B cell (primary cell): ENCODE measurements at places on chromosomes 2 and 18. TPM values are rescaled to one million over a fixed set of nuclear protein-coding genes. Genes with fewer than 3 reads are reported as not detected.

Gene TUBA3E
- total RNA-seq: not detected in 2 replicates

Gene CD302
- 1.3 and 1.5 TPM in 2 replicates for total RNA-seq

Gene GAREM1
- not detected in 2 replicates for total RNA-seq

Gene ABCB11
- not detected in 2 replicates for total RNA-seq

Gene MEP1B
- total RNA-seq: not detected in 2 replicates

DNA sequence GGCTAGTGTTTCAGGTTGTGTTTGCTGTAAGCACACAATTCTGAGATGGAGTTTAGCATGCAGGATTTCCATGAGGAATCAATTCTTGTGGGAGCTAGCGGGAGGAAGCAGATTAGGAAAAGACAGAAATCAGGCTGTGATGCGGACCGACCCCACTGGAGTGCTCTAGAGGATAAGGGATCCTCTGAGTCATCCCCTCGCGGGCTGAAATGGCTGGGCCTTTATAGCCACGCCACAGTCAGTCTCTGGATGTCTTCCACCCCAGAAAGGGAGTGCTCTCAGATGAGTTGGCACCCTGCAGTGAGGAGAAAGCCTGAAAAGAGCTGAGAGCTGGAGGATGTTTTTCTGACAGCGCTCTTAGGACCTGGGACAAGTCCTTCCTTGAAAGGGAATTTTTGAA, 102.4 kb downstream of the GALNT3 start:
- H3K27ac ChIP-seq: no peak overlapping the region
- no peaks in the 10 kb centered on the region for H3K36me3 ChIP-seq
- H3K27me3 ChIP-seq: no peaks in the 10 kb centered on the region
- no peaks in the 10 kb centered on the region for H3K4me1 ChIP-seq
- no peak overlapping the region for H3K4me3 ChIP-seq
- DNase-seq: no peak

DNA sequence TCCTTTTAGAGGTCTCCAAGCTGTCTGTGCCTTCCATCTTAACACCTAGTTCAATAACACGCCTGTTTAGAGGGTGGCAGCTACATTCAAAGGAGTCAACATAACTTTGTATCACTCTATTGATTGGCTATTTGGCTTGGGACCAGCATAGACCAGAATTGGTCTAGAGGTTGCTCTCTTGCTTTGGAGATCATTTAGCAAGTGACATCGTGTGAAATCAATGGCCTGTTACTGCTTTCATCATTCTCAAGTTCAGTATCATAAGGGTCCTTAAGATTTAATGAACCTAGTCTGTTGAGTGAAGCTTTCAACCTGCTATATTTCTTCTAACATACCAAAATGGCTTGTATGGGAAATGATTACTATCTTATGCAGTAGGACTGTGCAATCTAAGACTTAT, 768.2 kb downstream of the NRXN1 start:
- no peak overlapping the region for H3K27ac ChIP-seq
- H3K27me3 ChIP-seq: no peaks in the 10 kb centered on the region
- no peaks in the 10 kb centered on the region for H3K4me1 ChIP-seq
- H3K36me3 ChIP-seq: no peaks in the 10 kb centered on the region
- DNase-seq: no peak
- no peak overlapping the region for H3K4me3 ChIP-seq

DNA sequence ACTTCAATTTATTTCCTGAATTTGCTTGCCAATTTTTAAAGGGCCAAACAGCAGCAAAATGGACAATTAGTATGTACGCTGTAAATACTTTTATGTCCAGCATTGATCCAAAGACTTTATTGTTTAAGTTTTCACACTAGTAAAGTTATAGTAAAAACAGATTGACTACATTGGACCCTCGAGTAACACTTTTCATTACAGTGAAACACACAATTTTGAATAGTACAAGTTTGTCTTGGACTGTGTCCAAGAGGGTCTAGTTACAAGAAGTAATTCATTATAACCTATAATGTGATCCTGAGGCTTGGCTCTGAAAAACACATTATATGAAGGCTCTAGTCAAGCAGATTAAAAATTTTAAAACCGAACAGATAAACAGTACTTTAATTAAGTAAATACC, 11.4 kb upstream of the RBBP8 start:
- no peak overlapping the region for H3K4me3 ChIP-seq
- no peak overlapping the region for H3K27ac ChIP-seq
- H3K36me3 ChIP-seq: no peaks in the 10 kb centered on the region
- H3K27me3 ChIP-seq: no peaks in the 10 kb centered on the region
- no peak for DNase-seq

DNA sequence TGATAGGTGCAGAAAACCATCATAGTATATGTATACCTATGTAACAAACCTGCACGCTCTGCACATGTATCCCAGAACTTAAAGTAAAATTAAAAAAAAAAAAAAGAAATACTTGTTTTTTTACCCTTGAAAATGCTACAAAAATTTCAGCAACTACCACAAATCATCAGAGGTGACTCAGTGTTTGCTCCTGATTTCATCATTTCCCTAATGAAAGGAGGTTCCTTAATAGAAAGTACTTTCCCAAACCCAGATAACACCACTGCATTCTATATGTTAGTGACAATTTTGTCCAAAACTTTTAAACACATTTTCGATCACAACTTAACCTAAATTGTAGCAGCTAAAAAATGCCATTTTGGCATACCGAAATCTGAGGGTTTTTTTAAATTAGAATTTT, 163.3 kb downstream of the SLC39A10 start:
- H3K27ac ChIP-seq: no peak overlapping the region
- no peaks in the 10 kb centered on the region for H3K27me3 ChIP-seq
- no peaks in the 10 kb centered on the region for H3K36me3 ChIP-seq
- no peaks in the 10 kb centered on the region for H3K4me1 ChIP-seq
- H3K4me3 ChIP-seq: no peak overlapping the region
- DNase-seq: no peak

DNA sequence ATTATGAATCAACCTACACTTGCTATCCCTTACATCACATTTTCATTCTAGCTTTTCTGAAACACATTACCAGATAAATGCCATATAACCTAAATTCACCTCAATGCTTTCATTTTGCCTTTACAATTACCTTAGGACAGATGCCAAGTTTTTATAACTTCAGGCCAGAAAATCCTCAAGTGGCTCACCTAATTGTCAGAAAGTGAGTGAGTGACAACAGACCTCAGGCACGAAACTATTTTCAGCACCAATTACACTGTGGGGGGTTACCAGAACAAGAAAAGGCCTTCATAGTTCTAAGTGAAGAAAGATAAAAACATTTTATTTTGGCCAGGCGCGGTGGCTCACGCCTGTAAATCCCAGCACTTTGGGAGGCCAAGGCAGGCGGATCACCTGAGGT, 52.3 kb upstream of the ST8SIA5 start:
- no peaks in the 10 kb centered on the region for H3K4me1 ChIP-seq
- H3K27me3 ChIP-seq: no peaks in the 10 kb centered on the region
- no peak overlapping the region for H3K4me3 ChIP-seq
- DNase-seq: no peak

DNA sequence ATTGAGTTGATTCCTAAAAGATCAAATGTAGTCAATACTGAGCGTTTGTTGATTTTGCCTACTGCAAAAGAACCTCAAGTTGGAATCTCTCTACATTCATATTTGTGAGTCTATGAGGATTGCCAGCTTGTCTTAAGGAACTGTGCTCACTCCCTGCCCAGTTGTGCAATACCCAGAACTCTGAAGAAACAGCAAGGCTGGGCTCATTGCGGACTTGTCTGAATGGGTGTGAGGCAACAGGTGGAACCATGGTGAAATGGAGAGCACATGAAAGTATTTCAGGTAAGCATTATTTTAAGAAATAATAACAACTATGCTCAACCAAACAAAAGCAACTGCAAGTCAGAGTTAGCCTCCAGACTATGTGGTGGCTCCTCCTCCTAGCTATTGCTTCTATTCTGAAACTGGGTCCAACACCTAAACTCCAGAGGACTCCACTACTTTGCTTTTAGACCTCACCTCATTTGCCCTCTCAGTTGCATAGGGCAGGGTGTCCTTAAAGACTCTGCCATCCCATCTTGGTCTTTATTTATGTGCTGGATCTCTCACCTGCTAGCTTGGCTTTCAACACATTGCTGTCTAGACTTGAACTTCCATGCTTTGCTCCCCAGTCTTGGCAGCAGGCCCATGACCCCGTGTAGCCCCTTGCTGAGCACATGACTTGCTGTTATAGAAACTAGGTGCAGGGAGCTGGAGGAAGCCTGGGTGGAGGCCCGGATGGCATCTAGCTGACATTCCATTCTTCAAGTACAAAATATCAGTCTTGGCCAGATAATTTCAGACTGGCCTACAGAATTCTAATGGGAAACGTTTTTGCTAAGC, 94.8 kb upstream of the ARL5A start:
- no peaks in the 10 kb centered on the region for H3K36me3 ChIP-seq
- H3K4me1 ChIP-seq: peaks cover 15% of the 10 kb centered on the region
- no peak for DNase-seq
- no peaks in the 10 kb centered on the region for H3K27me3 ChIP-seq
- no peak overlapping the region for H3K27ac ChIP-seq
- no peak overlapping the region for H3K4me3 ChIP-seq

DNA sequence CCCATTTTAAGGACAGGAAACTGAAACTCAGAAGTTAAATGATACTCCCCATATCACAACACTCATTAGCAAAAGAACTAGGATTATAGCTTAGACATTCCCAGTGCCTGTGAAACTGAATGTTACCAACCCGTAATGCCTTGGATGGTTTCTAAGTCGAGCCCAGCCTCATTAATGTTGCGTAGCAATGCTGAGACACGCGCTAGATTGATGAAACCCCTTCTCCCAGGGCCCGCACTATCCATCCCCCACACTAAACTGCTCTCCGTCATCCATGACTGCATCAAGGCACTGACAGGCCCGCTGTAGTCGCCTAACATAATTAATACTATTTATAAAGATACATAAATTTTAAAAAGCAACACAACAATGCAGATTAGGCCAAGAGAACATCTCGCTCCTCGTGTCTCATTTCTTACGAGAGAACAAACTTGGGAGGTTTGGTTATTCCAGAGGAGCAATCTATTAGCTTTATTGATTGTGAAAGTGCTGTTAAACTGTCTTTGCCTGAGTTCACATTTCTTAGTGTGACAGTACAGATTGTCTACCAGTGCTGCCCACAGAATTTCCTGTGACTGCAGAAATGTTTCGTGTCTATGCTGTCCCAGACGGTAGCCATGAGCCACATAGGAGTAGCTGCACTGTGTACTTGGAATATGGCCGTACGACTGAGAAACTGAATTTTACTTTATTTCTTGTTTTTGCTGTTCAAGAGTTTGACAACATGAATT, 312.2 kb upstream of the RAB12 start:
- H3K4me1 ChIP-seq: no peaks in the 10 kb centered on the region
- H3K27me3 ChIP-seq: no peaks in the 10 kb centered on the region
- no peak overlapping the region for H3K4me3 ChIP-seq
- no peaks in the 10 kb centered on the region for H3K36me3 ChIP-seq

- H3K27me3 ChIP-seq: no peaks in the 10 kb centered on the region
- no peaks in the 10 kb centered on the region for H3K36me3 ChIP-seq
- no peaks in the 10 kb centered on the region for H3K4me1 ChIP-seq
- no peak overlapping the region for H3K4me3 ChIP-seq
- H3K27ac ChIP-seq: no peak overlapping the region
These were observed 86.2 kb upstream of the RAB27B start for GRCh38 chr18:54742120-54742519.

GRCh38 chr18:10060841-10061240, 147.0 kb downstream of the VAPA start:
- peaks cover 10% of the 10 kb centered on the region for H3K4me1 ChIP-seq
- no peak overlapping the region for H3K4me3 ChIP-seq
- H3K36me3 ChIP-seq: no peaks in the 10 kb centered on the region
- no peak for DNase-seq

- H3K4me3 ChIP-seq: no peak within 1 kb of the TSS
- no peaks in the 10 kb centered on the region for H3K36me3 ChIP-seq
- no peak within 1 kb of the TSS for H3K27ac ChIP-seq
- H3K27me3 ChIP-seq: no peaks in the 10 kb centered on the region
These were observed at the start of gene DPP10 for GRCh38 chr2:114442510-114442909. DPP10 (plus strand) TSS chr2:114442641.
